ENCODE measurements at places on chromosomes 1 and 21.
A peak's percentile ranks its signal among the peaks of the same experiment; 100 is the strongest.

- no peak for DNase-seq
These were observed 60.4 kb downstream of the CNIH3 start for GRCh38 chr1:224676551-224676950.

DNA sequence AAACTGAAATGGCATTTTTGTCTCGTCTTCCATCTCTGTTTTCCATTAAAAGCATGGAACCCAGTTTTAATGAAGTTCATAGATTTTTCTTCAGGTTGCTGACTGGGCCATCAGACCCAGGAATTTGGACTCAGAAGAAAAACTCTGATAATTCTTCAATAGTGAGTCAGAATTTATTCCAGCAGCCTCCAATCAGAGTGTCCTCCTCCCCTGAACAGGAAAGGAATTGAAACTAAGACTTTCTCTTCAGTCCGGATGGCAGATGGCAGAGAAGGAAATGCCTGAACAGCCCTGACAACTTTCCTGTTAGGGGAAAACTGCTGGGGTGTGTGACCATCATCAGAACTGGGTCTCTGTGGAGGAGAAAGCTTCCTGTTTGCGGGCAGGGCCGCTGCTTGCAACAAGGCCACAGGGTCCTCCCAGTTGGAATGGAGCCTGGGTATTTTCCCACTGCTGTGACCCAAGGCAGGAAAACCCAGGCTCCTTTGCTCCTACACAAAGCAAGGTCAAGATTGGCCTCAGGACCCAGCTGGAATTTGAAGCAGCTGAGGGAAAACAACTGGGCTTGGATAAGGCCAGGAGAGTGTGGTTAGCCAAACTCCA is 20.7 kb downstream of the CD34 start:
- DNase-seq, result peak; percentile 39

DNA sequence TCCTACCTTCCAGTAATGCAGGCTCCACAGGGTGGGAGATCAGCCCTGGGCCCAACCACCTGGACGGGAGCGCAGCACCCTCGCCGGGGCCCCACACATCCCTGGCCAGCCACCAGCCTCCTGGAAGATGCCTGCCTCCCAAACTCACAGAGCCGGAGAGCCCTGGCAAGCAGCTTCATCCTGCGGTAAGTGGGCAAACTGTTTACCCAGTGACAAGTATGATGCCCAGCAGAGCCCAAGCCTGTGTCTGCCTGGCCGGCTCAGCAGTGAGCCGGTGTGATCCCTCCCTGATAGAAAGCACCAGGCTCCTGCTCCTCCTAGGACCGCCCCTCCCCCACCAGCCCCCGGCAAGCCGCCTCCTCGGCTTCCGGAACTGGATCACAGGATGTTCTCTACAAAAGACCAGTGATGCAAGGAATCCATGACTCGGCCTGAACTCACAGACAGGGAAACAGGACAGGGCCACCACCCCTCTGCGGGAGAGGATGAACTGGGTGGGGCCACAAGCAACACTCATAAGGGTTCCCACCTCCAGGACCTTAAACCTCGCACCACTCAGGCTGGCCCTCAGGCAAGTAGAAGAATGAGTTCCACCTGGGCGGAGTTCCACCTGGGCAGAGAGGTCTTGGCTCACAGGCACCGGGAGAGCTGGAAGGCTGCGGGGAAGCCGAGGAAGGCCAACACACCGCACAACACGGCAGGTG is 7.9 kb downstream of the ACOT7 start:
- peak; percentile 39 for DNase-seq

- peak; percentile 41 for DNase-seq
These were observed at the start of gene PFKL for GRCh38 chr21:44299458-44300261. Gene PFKL (plus strand): TSS chr21:44300053. CDS start chr21:44300106, 53 bp downstream.
